Activated CD4-positive, alpha-beta T cell treated with anti-CD3 and anti-CD28 coated beads for 36 hours (primary cell): ENCODE measurements at places on chromosomes 7 and 10. TPM values are rescaled to one million over a fixed set of nuclear protein-coding genes. Genes with fewer than 3 reads are reported as not detected.
A peak's percentile ranks its signal among the peaks of the same experiment; 100 is the strongest.

Gene SEMA3A
- 1.4 TPM for total RNA-seq

Gene CPA2
- 0.18 TPM for total RNA-seq

Gene HOXA3
- not detected for total RNA-seq

Gene ZC3HAV1
- 110 TPM for total RNA-seq

Gene JAKMIP3
- 0.35 TPM for total RNA-seq

Gene FZD1
- 0.69 TPM for total RNA-seq

Gene CCDC146
- 1.2 TPM for total RNA-seq

Gene FRAT2
- total RNA-seq, result 4.3 TPM

Gene BUB3
- total RNA-seq, result 230 TPM

Gene GHRHR
- total RNA-seq, result not detected

Gene KCNIP2
- total RNA-seq, result 2.8 TPM

Gene TWIST1
- 1.2 TPM for total RNA-seq

Gene SUN3
- not detected for total RNA-seq

Gene ASAH2B
- 10.3 TPM for total RNA-seq

Gene COBL
- not detected for total RNA-seq

Gene CTNNA3
- total RNA-seq, result not detected

Gene ASB10
- total RNA-seq, result not detected

DNA sequence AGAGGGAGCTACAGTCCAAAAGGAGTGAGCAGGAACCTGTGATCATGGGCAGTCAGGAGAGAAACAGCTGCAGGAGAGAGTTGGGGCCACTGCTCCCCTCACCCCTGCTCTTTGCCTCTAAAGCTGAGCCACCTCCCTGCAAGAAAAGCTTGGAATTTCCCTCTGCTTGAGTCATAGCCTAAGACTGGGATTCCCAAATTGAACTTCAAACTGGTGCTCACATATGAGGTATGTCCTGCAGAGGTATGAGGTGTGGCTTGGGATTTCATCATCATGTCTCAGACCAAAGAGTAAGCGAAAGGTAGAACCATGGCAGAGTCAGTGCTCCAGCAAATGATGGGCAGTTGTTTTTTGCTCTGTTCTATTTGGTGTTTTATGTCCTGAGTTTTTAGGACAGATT lies 237.1 kb upstream of the NRP1 start:
- DNase-seq, result no peak

GRCh38 chr10:124289851-124290795 lies 128.6 kb downstream of the OAT start:
- no peak for DNase-seq

DNA sequence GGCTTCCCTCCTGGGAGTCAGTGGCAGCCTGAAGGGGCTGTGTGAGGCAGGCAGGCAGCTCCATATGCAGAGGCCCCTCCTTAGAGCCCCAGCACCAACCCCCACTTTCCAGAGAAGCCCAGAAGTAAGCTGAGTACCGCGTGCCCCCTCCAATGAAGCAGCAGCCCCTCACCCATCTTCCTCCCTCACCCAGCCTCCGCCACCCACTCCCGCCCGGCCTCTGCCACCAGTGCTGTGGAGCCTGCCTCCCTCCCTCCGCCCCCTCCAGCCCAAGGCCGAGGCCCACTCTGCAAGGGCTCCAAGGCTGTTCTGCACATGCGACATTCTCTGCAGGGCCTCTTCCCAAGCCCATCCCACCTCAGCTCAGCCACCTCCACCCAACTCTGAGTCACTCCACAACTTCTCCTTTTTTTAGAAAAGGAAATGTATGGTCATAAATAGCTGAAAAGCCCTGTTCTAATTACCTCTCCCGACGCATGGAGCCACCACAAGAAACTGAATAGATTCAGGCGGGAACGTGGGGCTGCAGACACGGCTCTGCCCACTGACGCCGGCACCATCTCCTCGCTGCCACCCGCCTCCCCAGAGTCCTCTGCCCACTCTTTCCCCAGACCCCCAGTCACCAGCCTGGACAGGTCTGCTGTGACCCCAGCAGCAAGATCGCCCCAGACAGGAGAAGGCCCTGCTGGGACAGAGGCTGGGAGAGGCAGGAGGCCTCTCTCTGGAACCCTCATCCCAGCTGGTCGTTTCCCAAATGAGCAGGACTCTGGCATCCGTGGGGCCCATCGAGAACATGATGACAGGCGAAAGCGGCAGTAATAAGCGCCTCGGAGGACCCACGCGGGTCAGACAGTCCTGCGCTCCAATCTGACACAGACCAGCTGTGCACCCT lies 213.9 kb downstream of the MAD1L1 start:
- peak; percentile 23 for DNase-seq

- no peak for DNase-seq
Observed at GRCh38 chr7:151611041-151611440, 91.3 kb upstream of the RHEB start.

- no peak for DNase-seq
Observed at GRCh38 chr7:89085580-89085979, 290.0 kb upstream of the TEX47 start.

GRCh38 chr7:117185124-117185523 lies 137.7 kb downstream of the WNT2 start:
- DNase-seq, result no peak

DNA sequence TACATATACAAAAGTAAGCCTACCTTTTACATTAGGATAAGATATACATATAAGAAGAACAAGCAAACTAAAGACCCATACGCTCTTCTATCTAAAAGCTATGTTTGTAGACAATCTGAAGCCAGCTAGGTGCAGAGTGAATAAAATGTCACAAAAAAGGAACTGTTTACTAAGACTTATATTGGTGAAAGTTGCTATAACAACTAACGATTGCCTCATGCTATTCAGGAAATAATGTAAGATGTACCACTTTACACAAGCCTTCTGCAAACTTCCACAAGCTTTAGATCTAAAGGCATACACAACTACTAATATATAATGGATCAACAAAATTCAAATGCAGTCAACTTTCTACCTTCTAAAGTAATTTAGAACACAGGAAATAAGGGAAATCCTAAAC lies 175.1 kb downstream of the SRPK2 start:
- DNase-seq, result no peak

DNA sequence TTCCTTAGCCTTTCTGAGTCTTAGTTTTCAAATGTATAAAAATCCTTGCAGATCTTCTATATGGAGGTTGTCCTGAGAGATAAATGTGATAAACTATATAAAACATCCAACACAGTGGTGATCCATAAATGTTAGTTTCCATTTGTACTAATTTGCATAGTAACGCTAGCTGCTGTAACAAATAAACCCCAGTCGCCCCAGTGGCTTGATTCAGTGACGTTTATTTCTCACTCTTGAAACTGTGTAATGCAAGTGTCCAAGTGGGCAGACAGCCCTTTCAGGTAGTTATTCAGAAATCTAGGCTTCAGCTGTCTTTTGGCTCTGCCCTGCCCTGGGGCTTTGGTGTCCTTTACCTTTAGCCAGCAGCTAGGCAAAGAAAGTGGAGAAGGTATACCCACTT lies 106.3 kb downstream of the VTI1A start:
- DNase-seq, result no peak

DNA sequence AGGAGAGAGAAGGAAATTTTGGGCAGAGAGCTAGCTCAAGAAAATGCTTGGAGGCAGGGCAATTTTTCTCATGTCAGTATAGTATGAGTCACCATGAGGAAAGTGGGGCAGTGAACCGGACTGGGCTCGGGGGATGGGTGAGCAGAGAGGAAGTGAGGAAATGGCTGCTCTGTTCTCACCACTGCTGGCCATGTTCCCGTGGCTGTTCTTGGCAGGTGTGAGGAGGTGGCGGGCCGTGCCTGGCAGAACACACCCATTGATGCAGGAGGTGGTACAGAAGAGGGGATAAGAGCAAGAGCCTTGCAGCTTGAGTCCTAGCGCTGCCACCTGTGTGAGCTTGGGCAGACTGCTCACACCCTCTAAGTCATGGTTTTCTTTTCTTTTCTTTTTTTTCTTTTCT lies 304.4 kb upstream of the LYZL1 start:
- peak; percentile 16 for DNase-seq

DNA sequence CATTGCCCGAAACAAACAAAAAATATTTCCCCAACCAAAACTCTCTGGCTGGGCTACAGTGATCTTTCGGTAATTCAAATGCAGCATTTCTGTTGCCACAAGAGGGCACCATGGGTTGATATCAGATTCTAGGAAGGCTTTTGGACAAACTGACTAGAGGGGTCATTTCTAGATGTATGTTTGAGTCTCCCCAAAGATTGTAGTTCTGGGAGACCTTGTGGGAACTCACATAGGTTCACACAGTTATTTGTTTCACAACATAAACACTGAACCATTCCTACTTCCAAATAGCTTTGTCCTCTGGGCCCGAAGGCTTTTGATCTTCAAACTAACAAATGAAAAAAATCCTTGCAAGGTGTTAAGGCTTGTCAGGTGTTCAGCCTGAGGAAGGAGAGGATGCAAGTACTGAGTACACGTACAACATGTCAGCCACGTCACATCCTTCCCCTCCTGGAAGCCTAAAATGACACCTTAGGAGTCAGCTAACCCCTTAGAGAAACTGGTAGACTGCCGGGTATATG lies 37.0 kb upstream of the IL15RA start:
- DNase-seq, result peak; percentile 79

GRCh38 chr7:93690021-93690420 lies 115.5 kb upstream of the CALCR start:
- DNase-seq, result no peak

GRCh38 chr10:104099941-104100340 lies 14.3 kb upstream of the COL17A1 start:
- no peak for DNase-seq

GRCh38 chr10:102401342-102401654 lies 5.8 kb downstream of the NFKB2 start:
- DNase-seq, result no peak

DNA sequence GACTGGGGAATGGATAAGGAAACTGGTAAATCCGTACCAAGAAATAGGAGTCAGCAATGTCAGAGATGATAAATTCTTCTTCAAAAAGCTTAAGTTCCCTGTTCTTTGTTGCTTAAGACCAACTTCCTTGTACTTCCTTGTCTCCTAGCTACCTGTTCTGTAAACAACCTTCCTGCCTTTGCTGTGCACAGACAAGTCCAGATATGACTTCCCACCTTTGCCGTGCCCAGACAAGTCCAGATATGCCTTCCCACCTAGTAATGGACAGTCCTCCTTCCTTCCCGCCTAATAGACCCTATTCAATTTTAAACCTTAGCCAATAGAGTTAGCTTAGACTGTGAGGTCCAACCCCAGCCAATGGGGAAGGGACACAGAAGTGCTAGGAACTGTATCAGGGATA lies 2.5 kb upstream of the ZNF33A start:
- DNase-seq, result no peak

DNA sequence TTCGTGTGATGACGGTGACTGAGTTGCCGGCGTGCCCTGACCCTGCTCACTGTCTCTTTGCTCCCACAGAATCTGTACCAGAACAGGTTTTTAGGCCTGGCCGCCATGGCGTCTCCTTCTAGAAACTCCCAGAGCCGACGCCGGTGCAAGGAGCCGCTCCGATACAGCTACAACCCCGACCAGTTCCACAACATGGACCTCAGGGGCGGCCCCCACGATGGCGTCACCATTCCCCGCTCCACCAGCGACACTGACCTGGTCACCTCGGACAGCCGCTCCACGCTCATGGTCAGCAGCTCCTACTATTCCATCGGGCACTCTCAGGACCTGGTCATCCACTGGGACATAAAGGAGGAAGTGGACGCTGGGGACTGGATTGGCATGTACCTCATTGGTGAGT lies 199.2 kb downstream of the HECW1 start:
- DNase-seq, result no peak

GRCh38 chr10:99652800-99653390 lies 6.4 kb upstream of the ENTPD7 start:
- no peak for DNase-seq

GRCh38 chr10:97138846-97139245 lies 46.9 kb downstream of the SLIT1 start:
- DNase-seq, result no peak

DNA sequence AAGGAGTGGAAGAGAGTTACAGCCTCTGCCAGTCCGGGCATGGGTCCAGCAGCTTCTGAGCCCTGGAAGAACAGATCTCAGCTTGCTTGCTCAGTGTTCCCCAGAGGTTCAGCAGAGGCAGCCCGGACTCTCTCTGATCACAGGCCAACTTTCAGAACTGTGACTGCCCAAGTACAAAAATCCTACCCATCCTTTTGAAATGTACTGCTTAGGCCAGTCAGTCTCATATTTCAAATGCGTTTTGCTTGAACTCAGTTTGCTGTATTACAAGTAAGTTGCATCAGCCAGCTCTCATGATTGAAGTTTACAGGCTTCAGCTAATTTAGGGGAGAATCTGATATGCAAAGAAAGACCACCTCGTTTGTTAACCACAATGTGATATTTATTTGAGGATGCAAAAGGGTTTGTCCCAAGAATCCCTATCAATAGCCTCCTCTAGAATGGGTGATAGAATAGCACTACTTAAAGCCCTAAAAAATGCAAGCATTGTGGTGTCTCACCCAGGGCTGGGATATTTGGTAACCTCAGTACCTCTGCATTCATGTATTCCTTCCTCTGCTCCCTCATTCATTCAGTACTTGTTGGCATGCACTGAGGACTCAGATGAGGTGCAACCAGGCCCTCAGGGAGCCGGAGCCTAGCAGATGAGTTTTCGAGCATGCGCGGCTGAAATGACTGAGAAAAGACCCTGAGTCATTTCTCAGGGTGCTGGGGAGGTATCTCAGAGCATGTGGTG lies 7.0 kb downstream of the AIMP2 start:
- peak; percentile 53 for DNase-seq

- DNase-seq, result no peak
Observed at GRCh38 chr7:131602304-131602993, 46.0 kb upstream of the PODXL start.

DNA sequence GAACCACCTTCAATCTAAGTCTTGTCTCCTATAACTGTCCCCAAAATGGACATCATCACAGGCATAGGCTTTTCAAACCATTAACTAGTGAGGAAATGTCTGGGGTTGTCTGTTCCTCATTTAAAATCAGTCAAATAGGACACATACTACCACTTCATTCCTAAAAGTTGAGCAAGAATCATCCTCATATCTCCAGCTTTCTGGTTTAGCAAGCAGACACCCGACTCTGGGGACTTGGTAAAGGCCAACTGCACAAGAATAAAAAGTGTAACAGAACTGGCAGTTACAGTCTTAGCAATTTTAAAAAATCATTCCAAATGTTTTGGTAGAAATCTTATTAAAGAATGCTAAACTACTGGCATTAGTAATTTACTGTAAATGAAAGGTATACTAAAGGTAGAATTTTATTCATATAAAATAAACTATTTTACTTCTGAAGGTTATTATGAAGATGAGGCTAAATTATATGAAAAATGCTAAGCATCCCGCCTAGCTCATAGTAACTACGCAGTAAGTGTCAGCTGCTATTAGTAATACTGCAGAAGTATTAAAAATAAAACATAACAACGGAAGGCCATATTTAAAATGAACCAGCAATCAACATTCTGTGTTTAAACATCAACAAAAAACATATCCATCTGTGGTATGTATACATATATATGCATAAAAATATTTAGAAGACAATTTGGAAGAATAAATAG lies 60.8 kb downstream of the ZNF438 start:
- no peak for DNase-seq
